Caco-2 (cell line): ENCODE measurements at places on chromosomes 7 and 10. TPM values are rescaled to one million over a fixed set of nuclear protein-coding genes. Genes with fewer than 3 reads are reported as not detected.
A peak's percentile ranks its signal among the peaks of the same experiment; 100 is the strongest.

GRCh38 chr10:822197-822596 lies 109.3 kb downstream of the LARP4B start:
- no peak overlapping the region for H3K4me3 ChIP-seq
- no peak for DNase-seq
- H3K27ac ChIP-seq = peak overlapping the region; percentile 37

ALOX5 gene
- not detected in 2 replicates for total RNA-seq

- DNase-seq = no peak
- peaks cover 1% of the 10 kb centered on the region for H3K36me3 ChIP-seq
- no peak overlapping the region for H3K4me3 ChIP-seq
- H3K27ac ChIP-seq = no peak overlapping the region
- no peaks in the 10 kb centered on the region for H3K4me1 ChIP-seq
Measured at GRCh38 chr10:131954356-131954965, 27.3 kb downstream of the BNIP3 start.

TMEM243 gene
- total RNA-seq = 24.2 and 28.6 TPM in 2 replicates

BMPER gene
- not detected in 2 replicates for total RNA-seq

GRCh38 chr7:8217200-8218068 lies 44.5 kb downstream of the ICA1 start:
- no peak overlapping the region for H3K4me3 ChIP-seq
- no peak overlapping the region for H3K27ac ChIP-seq
- no peak for DNase-seq
- H3K36me3 ChIP-seq = no peaks in the 10 kb centered on the region
- no peaks in the 10 kb centered on the region for H3K27me3 ChIP-seq

CELF2 gene
- 0.26 and 0.27 TPM in 2 replicates for total RNA-seq

DNA sequence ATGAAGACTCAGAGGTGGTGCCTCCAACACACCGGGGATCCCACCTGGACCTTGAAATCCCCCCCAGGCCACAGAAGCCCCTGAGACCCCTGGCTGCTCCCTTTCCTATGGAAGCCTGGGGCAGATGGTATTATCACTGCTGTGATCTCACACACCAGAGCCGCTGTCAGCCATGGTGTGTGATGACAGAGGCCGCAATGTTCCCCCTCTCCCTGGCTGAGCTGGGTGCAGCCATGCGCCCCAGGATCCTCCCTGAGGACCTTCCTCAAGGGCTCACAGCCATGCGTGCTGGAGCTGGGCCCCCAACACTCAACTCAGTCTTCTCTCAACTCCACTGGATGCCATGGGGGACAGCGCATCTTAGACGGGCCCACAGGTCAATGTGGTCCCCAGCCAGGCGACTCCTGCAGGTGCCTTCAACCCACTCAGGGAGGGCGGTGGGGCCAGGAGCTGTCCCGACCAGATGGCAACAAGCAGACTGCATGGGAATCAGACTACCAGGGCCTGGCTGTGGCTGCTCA lies 44.9 kb downstream of the VIPR2 start:
- H3K4me3 ChIP-seq = no peak overlapping the region
- peak; percentile 19 for DNase-seq
- no peaks in the 10 kb centered on the region for H3K36me3 ChIP-seq
- no peak overlapping the region for H3K27ac ChIP-seq
- no peaks in the 10 kb centered on the region for H3K4me1 ChIP-seq
- no peaks in the 10 kb centered on the region for H3K27me3 ChIP-seq

DNA sequence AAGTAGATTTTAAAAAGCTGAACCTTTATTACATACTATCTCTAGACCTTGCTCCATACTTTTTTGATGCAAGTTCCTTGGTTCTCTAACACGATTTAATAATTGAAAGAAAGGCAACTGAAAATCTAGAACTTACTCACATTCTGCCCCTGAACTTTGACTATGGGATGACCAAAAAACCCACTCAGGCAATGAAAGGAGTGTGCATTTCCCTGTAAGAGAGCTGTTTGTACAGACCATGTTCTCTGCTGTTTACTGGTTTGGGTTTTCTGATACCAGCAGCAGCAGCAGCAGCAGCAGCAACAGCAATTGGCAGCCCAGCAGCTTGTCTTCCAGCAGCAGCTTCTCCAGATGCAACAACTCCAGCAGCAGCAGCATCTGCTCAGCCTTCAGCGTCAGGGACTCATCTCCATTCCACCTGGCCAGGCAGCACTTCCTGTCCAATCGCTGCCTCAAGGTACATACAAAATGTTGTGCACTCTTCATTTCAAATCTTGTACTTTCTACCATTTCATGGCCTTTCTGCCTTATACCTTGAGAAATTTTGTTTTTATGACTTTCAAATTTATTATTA lies 216.7 kb downstream of the FOXP2 start:
- H3K36me3 ChIP-seq = no peaks in the 10 kb centered on the region
- no peak for DNase-seq
- no peaks in the 10 kb centered on the region for H3K4me1 ChIP-seq
- H3K4me3 ChIP-seq = no peak overlapping the region

GRCh38 chr7:27151341-27151930 lies 947 bp downstream of the HOXA3 start:
- H3K4me1 ChIP-seq = peaks cover 27% of the 10 kb centered on the region
- H3K27ac ChIP-seq = peak overlapping the region; percentile 82
- peak overlapping the region; percentile 68 for H3K4me3 ChIP-seq
- H3K36me3 ChIP-seq = no peaks in the 10 kb centered on the region; the same call in 1 of the 2 replicates

UNCX gene
- not detected in 2 replicates for total RNA-seq

DNA sequence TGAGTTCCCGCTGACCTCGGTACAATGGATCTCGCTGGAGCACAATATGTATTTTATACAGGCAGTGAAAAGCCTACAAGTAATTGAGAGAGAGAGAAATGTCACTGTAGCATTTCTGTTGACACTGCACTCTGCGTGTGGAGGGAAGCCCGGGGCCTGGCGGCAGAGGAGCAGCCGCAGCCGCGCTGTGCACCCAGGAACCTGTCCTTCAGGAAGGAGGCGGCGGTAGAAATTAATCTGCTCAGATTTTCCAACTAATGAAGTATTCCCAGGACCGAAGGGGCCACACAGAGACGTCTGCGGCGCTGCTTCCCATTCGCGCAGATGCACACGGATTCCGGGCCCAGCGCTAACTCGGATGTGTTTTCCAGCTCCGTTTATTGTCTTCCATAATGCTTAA lies 170.1 kb downstream of the EBF3 start:
- no peak for DNase-seq
- no peaks in the 10 kb centered on the region for H3K27me3 ChIP-seq
- H3K36me3 ChIP-seq = no peaks in the 10 kb centered on the region

- no peak for DNase-seq
- H3K27me3 ChIP-seq = no peaks in the 10 kb centered on the region
- no peaks in the 10 kb centered on the region for H3K36me3 ChIP-seq
- H3K4me1 ChIP-seq = no peaks in the 10 kb centered on the region; the same call in 1 of the 2 replicates
- no peak overlapping the region for H3K27ac ChIP-seq
- no peak overlapping the region for H3K4me3 ChIP-seq
Measured at GRCh38 chr10:13784067-13784466, 197.3 kb downstream of the PRPF18 start.

GRCh38 chr10:75424571-75424970 lies 6.9 kb upstream of the LRMDA start:
- H3K27me3 ChIP-seq = no peaks in the 10 kb centered on the region
- H3K4me1 ChIP-seq = peaks cover 24% of the 10 kb centered on the region
- H3K4me3 ChIP-seq = no peak overlapping the region
- no peak for DNase-seq

GRCh38 chr7:139119486-139119849 lies 9.9 kb upstream of the ZC3HAV1 start:
- no peaks in the 10 kb centered on the region for H3K36me3 ChIP-seq
- no peak overlapping the region for H3K27ac ChIP-seq
- peaks cover 22% of the 10 kb centered on the region for H3K4me1 ChIP-seq
- no peaks in the 10 kb centered on the region for H3K27me3 ChIP-seq
- no peak for DNase-seq
- H3K4me3 ChIP-seq = no peak overlapping the region

ATOH7 gene
- total RNA-seq = 0.21 and 0.54 TPM in 2 replicates

GRCh38 chr7:21327422-21328409 lies 100.2 kb upstream of the SP4 start:
- no peak for DNase-seq
- no peaks in the 10 kb centered on the region; the same call in 1 of the 2 replicates for H3K4me1 ChIP-seq
- H3K36me3 ChIP-seq = no peaks in the 10 kb centered on the region

- no peak overlapping the region for H3K4me3 ChIP-seq
- no peak overlapping the region for H3K27ac ChIP-seq
- H3K36me3 ChIP-seq = no peaks in the 10 kb centered on the region
- no peaks in the 10 kb centered on the region for H3K27me3 ChIP-seq
- peaks cover 5% of the 10 kb centered on the region for H3K4me1 ChIP-seq
Measured at GRCh38 chr7:5491251-5492019, 67.8 kb upstream of the TNRC18 start.

DNA sequence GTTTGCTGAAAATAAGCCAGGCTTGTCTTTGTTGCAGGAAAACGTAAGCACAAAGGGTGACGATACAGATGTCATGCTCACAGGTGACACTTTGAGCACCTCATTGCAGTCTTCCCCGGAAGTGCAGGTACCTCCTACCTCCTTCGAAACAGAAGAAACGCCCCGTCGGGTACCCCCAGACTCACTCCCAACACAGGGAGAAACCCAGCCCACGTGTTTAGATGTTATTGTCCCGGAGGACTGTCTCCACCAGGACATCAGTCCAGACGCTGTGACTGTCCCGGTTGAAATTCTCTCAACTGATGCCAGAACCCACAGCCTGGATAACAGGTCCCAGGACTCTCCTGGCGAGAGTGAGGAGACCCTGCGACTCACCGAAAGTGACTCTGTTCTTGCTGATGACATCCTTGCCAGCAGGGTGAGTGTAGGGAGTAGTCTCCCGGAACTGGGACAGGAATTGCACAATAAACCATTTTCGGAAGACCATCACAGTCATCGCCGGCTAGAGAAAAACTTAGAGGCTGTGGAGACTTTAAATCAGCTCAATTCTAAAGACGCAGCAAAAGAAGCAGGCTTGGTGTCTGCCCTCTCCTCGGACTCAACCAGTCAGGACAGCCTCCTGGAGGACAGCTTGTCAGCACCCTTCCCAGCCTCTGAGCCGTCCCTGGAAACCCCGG lies 18.3 kb upstream of the BHLHA15 start:
- no peaks in the 10 kb centered on the region for H3K4me1 ChIP-seq
- no peaks in the 10 kb centered on the region for H3K27me3 ChIP-seq
- no peak for DNase-seq

GRCh38 chr7:25615003-25615402 lies 386.7 kb upstream of the NPVF start:
- no peaks in the 10 kb centered on the region for H3K36me3 ChIP-seq
- no peak overlapping the region for H3K4me3 ChIP-seq
- no peaks in the 10 kb centered on the region for H3K4me1 ChIP-seq
- no peak overlapping the region for H3K27ac ChIP-seq

GRCh38 chr10:74231375-74231774 lies 80.4 kb downstream of the ADK start:
- DNase-seq = no peak
- no peaks in the 10 kb centered on the region for H3K27me3 ChIP-seq
- no peak overlapping the region for H3K4me3 ChIP-seq
- no peaks in the 10 kb centered on the region for H3K36me3 ChIP-seq

DNA sequence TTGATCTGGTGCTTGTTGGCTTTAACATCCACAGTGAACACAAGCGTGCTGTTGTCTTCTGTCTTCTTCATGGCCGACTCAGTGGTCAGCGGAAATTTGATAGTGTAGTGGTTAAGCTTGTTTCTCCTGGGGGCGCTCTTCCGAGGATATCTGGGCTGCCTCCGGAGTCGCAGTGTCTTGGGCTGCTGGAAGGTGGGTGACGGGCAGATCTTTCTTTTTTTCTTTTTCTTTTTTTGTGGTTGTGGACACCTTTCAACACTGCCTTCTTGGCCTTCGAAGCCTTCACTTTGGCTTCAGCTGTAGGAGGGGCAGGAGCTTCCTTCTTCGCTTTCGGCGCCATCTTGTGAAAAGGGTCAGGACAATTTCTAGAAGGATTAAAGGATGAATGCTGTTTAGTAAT lies 23.8 kb upstream of the RPA3 start:
- no peak for DNase-seq
- H3K4me3 ChIP-seq = no peak overlapping the region
- H3K4me1 ChIP-seq = no peaks in the 10 kb centered on the region
- no peaks in the 10 kb centered on the region for H3K27me3 ChIP-seq

CALML5 gene
- total RNA-seq = not detected in 2 replicates

GRCh38 chr10:78623578-78624215 lies 445.1 kb upstream of the ZMIZ1 start:
- H3K4me3 ChIP-seq = no peak overlapping the region
- H3K4me1 ChIP-seq = peaks cover 10% of the 10 kb centered on the region; the same call in 1 of the 2 replicates
- no peaks in the 10 kb centered on the region for H3K36me3 ChIP-seq
- no peaks in the 10 kb centered on the region for H3K27me3 ChIP-seq
- DNase-seq = no peak

- H3K27me3 ChIP-seq = no peaks in the 10 kb centered on the region
- no peak for DNase-seq
- no peaks in the 10 kb centered on the region for H3K4me1 ChIP-seq
- H3K36me3 ChIP-seq = no peaks in the 10 kb centered on the region
- H3K27ac ChIP-seq = no peak overlapping the region
Measured at GRCh38 chr10:117860135-117860534, 186.6 kb downstream of the RAB11FIP2 start.

ADRB1 gene
- total RNA-seq = 2.1 and 2.3 TPM in 2 replicates

DNA sequence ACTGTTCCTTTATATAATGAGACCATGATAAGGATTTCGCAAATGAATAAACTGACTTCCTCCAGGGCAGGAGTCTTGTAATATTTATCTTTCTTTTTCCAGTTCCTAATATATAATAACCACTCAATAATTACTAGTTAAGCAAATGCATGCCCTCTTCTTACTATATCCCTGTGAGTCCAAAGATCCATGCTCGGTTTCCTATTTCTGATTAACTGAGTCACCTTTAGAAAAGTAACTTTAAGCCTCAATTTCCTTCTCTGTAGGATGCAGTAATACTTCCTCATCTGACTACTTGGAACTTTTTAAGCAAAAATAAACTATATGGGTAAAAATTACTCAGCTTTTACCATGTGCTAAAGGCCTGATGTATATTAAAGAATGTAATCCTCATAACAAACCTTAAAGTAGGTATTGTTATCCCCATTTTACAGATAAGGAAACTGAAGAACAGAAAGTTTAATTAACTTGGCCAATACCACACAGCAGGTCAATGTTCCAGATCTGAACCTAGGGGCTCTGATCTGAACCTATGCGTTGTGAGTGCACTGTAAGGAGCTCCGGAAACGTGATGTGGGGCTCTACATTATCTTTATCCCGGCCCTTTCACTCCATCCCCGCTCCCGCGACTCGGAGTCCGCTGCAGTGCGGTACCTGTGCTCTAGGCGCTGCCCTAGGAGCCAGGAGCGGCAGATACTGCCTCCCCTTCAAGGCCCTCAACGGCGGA lies 458 bp downstream of the COX15 start:
- H3K4me3 ChIP-seq = peak overlapping the region; percentile 98
- no peaks in the 10 kb centered on the region for H3K36me3 ChIP-seq
- no peaks in the 10 kb centered on the region; the same call in 1 of the 2 replicates for H3K4me1 ChIP-seq

DNA sequence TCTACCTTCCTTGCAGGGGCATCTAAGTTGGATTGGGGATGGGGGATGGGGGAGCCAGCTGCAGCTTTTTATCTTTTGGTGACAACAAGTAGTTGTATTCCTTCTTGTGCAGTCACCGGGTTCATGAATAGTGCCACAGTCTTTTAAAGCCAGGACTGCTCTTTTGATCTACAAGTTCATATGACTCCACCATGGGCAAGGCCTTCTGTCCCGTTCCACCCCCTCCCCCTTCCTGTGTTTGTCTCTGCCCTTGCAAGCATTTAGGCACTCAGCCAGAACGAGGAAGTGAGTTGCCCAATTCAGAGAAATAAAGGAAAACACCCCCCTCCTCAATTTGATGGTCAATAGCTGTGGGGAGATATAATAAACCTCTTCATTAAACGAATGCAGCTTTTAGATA lies 44.8 kb upstream of the EGR2 start:
- no peak overlapping the region for H3K27ac ChIP-seq
- no peak overlapping the region for H3K4me3 ChIP-seq
- no peaks in the 10 kb centered on the region for H3K36me3 ChIP-seq
- DNase-seq = no peak

GRCh38 chr7:107939573-107940489 lies 48.8 kb downstream of the DLD start:
- DNase-seq = no peak
- no peak overlapping the region for H3K4me3 ChIP-seq
- no peaks in the 10 kb centered on the region for H3K4me1 ChIP-seq
- no peak overlapping the region for H3K27ac ChIP-seq
- H3K27me3 ChIP-seq = no peaks in the 10 kb centered on the region
